ENCODE measurements at places on chromosomes 1 and 21.
A peak's percentile ranks its signal among the peaks of the same experiment; 100 is the strongest.

- DNase-seq: no peak
These were observed at the start of gene CD48 for GRCh38 chr1:160711602-160712311. CD48 (minus strand) TSS chr1:160711822; CDS start chr1:160711763, 59 bp downstream.

- peak; percentile 67 for DNase-seq
These were observed 10.0 kb downstream of the NCF2 start for GRCh38 chr1:183580281-183580682.

GRCh38 chr1:61356016-61356415 is 273.7 kb downstream of the NFIA start:
- DNase-seq: no peak

DNA sequence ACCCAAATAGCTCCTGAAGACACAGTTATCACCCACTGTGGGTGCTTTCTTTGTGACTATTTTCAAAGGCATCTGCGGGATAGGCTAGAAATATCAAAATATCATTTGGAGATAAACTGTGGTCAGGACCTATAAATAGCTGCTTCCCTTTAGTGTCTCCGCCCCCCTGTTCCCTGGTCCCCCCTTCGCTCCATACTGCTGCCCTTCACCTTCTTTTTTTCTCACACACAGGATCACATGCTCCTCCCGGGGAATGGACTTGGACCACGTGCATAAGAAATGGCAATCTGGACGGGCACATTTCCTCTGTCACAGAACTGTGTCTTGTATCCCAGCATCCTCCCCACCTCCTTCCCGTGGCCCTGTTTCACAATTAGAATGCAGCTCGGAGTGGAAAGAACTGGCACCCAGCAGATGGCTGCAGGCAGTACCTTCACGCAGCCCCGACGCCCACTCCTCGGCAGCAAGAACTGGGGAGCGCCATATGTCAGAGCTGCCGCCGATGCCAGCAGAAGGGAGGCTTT is 68.8 kb upstream of the SSX2IP start:
- DNase-seq: peak; percentile 91

GRCh38 chr1:216778737-216779136 is 55.5 kb upstream of the ESRRG start:
- DNase-seq: no peak

GRCh38 chr21:44875316-44875700 is 1.8 kb upstream of the PTTG1IP start:
- peak; percentile 29 for DNase-seq

- DNase-seq: peak; percentile 25
These were observed 95.8 kb downstream of the VWA5B1 start for GRCh38 chr1:20386323-20387081.

DNA sequence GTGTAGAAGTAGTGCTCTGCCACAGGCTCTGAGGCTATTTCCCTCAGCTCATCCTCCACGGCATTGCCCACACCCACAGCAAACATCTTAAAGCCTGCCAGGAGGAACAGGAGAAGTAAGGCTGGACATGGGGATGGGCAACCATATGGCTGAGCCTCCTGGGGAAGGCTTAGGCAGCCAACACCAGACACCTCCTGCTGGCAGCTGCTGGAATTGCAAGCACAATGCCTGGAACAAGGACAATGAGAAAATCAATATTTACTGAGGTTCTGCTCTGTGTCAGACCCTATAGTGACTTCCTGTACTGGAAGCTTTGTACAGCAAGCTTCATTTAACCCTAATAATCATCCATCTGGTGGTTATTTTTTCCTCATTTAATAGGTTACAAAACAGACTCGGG is 8.2 kb downstream of the MATN1 start:
- DNase-seq: peak; percentile 62

- no peak for DNase-seq
These were observed 43.7 kb downstream of the UBIAD1 start for GRCh38 chr1:11316701-11317100.

GRCh38 chr1:30605441-30605920 is 117.9 kb downstream of the MATN1 start:
- DNase-seq: no peak
